Femur (tissue), 1 donor: ENCODE measurements at places on chromosomes 2 and 18.

DNA sequence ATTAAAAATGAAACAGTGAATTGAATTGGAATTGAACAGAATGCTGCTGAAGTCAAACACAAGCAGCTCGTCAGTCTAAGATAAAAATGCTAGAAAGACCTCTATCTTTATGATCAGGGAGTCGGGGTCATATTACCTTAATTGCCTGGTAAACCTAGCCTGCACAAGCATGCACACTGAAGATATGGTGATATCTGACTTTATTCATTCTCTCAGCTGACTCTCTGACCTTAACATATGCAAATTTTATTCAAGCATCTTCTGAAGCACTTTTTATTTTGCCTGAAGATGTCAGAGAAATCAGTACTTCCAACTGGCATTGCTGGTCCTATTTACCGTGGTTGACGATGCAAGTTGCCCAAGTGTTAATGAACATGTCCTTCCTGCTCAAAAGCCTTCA is 56.4 kb downstream of the DNER start:
- DNase-seq, result no peak

GRCh38 chr2:17804358-17804757 is 11.9 kb upstream of the MSGN1 start:
- DNase-seq, result no peak

GRCh38 chr2:201580486-201580885 is 62.8 kb downstream of the TMEM237 start:
- DNase-seq, result no peak

GRCh38 chr2:62577994-62578781 is 72.2 kb upstream of the TMEM17 start:
- DNase-seq, result no peak

DNA sequence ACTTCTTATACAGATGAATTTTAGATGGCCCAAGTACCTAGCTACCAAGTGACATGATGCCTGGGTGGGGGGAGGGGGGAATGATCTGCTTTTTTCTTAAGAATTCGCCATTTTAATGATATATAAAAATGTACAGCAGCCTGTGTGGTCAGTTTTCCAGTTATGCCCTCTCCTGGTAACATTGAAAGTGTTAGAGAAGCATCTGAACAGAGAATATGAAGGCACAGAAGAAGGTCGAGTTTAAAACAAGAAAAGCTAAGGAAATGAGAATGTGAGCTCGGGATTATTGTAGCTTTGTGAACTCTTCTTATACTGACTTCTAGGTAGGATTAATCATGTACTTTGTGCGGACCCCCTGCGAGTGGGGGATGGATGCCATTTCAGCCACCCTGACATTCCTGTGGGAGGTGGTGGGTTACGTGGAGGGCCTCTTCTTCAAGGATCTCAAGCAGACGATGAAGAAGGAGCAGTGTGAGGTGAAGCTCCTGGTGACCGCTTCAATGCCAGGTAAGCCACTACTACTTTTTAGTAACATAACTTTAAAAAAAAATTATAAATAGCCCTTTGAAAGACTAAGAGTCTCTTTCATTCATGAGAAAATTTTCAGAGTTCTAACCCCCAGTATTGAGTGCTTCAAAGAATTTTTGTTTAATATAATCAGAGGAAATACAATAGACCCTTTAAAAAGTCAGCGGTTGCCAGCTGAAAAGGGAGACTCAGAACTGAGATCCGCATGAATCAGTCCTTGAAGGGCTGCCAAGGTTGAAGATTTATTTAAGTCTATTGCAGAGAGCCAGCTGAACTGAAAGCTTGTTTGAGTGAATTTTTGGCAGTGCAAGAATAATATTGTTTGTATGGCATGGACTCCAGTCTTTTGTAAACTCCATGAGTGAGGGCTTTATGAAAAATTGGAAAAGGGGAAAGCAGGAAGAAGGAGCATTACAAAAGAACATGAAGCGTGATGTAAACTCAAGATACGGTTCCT is 68.6 kb upstream of the RPE start:
- peak; percentile 57 for DNase-seq

DNA sequence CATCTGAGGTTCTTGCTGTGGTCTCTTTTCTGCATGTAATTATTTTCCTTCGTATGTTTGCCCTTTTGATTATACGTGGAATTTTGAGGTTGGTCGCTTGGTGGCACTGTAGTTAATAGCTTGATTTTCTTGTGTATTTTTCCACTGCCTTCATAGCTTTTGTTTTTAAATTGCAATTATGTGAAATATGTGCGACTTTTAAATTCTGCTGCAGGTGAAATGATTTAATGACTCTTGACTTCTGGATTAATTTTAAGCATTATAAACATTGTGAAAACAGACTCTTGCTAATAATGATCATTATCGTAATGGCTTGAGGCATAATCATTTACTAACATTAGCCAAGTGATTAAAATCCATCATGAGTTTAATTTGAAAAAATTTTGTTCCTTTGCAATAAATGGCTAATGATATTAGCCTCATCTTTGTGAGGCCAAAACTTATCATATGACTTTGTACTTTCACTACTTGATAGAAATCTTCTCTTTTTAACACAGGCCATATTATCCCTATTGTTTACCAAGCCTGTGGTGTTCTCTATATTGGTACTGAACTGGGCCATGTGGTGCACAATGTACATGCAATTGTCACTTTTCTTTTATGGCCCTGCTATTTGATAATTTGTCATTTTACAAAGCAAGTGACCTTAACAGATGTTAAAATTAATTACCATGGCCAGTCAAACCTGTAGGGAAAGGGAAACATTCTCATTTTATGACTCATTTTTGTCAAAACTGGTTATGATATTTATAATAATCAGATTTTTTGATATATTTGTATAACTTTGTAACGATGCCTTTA is 62.8 kb upstream of the NEUROD1 start:
- peak; percentile 45 for DNase-seq

DNA sequence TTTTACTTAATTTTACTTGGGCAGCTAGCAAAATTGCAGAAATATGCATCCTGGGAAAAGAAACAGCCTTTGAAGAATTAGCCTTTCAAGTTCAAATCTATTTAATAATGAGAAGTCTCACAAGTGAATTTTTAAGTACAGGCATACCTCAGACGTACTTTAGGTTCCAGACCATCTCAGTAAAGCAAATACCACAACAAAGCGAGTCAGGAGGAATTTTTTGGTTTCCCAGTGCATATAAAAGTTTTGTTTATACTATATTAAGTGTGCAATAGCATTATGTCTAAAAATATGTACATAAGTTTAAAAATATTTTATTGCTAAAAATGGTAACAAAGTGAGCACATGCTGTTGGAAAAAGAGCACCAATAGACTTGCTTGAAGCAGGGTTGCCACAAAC is 50.8 kb upstream of the TWSG1 start:
- DNase-seq, result no peak

DNA sequence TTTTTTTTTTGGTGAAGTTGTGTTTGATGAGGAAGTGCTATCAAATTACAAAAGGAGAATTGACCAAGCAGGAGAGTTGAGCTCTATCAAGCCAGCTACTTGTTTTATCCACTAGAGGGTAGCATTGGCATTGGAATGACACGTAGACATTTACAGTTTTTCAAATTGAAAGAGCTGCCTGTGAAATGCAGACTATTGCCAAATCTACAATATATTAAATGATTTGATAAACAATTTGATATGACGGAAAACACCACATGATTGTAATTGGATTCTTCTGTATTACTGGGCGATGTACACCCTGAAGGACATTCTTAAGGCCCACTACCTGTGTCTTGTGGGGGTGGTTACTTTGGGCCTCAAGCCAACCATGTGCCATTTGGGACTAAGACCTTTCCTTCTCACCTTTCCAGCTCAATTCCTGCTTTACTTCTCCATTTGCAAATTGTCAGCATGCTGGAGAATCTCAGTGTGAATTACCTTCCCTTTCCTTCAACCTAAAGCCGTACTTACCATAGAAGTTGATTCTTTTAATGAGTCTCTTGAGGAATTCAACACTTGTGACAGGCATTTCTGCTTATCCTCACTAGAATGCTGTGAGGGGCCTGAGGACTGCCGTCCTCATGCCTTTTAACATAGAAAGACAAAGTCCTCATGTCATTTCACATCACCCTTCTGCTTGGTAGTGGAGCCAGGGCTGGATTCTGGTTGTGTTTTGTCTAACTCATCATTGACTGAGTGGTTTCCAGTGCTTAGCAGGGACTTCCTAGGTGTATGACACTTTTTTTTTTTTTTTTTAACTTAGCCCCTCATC is 134.8 kb upstream of the THUMPD2 start:
- DNase-seq, result no peak

DNA sequence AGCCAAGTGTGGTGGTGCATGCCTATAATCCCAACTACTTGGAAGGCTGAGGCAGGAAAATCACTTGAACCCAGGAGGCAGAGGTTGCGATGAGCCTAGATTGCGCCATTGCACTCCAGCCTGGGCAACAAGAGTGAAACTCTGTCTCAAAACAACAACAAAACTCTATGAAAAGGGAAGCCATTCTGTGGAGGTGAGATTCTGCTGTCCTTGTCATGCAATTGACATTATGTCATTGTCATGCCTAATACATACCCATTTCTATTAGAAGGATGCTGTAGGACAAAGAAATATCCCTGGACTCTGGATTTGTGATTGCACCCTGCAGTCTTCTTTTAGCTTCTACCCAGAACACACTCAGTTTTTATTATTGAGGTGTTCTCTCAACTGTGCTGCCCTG is 8.6 kb downstream of the RASGRP3 start:
- DNase-seq, result no peak

GRCh38 chr2:207119048-207119447 is 46.7 kb downstream of the KLF7 start:
- no peak for DNase-seq

- DNase-seq, result no peak
Measured at GRCh38 chr2:73300926-73301325, 7.6 kb upstream of the EGR4 start.

GRCh38 chr18:46211816-46212215 is 107.6 kb downstream of the HAUS1 start:
- no peak for DNase-seq

DNA sequence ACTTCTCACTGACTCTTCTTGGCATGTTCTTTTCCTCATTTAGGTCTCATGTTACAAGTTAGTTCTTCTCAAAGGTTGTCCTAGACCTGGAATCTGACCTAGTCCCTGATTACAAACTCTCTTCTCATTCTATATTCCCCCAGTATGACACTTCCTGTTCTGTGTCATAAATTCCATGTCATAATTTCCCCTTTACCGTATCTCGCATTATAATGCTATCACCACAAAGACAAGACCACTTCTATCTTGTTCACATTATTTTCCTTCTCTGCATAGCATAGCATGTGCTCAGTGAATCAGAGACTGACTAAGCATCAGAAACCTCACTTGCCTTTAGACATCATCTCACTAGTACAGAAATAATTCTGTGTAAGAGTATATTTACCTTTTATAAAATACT is 63.6 kb upstream of the CAVIN2 start:
- DNase-seq, result no peak

GRCh38 chr2:32008805-32009515 is 1.8 kb downstream of the MEMO1 start:
- peak; percentile 28 for DNase-seq

DNA sequence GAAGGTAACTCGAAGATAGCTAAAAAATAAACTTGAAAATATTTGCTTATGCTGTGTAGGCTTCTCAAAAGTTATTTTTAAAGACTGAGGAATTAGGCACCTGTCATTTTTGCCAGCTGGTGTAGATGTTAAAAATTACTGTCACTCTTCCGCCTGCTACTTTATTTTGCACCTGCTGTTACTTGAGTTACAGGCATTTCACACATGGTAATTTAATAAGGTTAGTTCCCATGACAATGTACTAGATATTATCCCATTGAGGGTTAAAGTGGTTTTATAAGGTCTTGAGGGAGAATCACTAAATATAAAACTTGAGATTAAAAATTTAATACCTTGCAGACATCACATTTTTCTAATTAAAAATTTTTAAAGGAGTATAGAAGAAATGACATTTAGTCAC is 26.6 kb downstream of the MYL1 start:
- no peak for DNase-seq

DNA sequence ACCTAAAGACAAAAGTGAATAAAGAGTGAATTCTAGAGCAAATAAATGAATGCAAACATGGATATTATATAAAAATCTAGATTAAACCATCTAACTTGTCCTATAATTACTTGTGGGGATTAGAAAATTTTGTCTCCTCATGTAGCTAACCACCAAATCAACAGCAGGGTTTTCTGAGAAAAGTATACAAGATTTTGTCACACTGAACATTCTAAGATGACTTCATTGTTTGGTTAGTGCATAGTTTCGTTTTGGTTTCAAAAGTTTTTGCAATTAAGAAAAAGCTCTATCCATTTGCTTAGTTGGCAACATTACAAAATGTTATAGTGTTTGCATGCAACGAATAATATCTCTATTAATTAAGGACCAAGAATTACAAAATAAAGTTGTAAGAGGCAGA is 125.0 kb downstream of the LRP2 start:
- DNase-seq, result no peak

DNA sequence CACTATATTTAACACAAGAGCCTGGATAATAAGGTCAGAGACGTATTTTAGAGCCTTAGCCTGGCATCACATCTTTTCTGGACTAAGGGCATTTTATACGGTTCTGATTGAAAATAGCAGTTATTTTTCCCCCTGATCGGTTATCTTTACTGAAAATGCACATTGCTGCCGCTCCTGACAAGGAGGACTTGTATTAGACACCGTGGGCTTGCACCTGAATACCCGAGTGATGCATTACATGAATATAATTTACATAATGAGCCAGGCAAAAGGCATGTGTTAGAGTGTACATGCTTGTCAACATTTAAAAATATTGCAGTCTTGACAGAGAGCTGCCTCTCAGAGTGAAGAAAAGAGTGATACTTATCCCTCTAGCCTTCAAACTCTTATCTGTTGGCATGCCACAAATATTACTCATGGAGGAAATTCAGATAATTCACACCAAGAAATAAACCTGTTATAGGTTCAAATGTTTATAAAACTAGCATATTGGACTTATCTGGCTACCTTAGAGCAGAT is 470.5 kb upstream of the ETAA1 start:
- no peak for DNase-seq

DNA sequence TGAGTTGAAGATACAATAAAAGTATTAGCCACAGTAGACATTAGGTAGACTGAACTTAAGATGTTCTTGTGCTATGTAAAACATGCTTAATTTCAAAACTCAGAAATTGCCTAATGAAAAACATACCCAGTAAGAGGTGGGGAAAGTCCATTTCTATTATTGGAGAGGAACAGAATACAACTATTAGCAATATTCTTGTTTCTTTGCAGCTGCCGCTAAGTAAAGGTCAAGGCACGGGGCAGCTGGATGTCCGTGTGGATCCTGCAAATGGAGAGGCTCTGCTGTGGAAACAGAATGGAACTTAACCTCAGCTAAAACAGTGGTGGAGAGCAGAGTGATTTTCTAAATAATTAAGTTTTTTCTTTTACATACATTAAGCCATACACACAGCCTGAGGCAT is 139.2 kb upstream of the ARHGAP28 start:
- DNase-seq, result no peak

GRCh38 chr18:23897733-23898132 is 116.8 kb upstream of the TTC39C start:
- no peak for DNase-seq

GRCh38 chr18:31667185-31667584 is 17.2 kb downstream of the B4GALT6 start:
- DNase-seq, result no peak
